Large intestine (tissue), 12 donors: ENCODE measurements at places on chromosomes 2 and 18. TPM values are rescaled to one million over a fixed set of nuclear protein-coding genes. Genes with fewer than 3 reads are reported as not detected.

GRCh38 chr2:235937087-235937486, 231.1 kb downstream of the GBX2 start:
- no peak for DNase-seq

DNA sequence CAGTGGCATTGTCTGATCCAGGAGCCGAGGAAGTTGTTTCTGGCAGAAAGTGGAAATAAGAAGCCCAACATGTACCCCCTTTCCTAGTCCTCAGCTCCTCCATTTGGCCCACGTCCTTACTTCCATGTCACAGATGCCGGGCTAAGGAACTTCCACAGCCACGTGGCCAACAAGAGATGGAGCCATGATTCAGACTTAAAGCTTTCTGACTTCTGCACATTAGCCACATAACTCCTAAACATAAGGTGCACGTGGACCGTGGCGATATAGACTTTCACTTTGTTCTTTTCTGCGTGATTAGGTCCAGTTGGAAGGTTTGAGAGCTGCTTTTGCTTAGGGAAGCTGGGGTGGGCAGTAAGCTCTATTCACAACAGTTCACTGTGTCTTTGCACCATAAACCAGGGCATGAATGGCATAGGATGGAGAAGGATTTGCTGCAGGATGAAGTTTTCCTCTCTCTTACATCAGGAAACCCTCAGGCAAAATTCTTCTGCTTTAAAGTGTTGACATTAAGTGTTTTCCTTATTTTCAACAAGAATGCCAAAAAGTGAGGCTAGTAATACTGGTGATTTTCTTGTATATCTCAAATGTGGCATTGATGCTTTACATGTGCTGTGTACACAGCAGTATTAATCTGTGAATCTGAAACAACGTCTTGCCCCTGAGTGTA, 61.2 kb upstream of the RBM44 start:
- no peak for DNase-seq

DNA sequence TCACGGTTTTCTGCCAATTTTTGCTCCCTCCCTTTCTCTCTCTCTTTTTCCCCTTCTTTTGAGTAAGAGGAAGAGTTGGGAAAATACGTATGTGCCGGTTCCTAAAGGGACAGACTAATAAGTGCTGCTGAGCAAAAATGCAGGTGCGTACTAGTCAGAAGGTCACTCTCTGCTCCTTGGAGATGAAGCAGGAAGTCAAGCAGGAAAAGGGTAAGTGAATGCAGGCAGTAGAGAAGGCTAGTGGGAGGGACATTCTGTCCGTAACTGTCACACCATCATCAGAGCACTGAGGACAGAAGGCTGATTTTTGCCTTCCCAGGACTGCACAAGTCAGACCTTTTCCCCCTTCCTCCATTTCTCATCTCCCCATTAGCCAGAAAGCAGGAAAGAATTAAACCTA, 105.7 kb downstream of the CDH2 start:
- no peak for DNase-seq

GRCh38 chr18:68784071-68784470, 13.8 kb upstream of the CCDC102B start:
- no peak for DNase-seq

DNA sequence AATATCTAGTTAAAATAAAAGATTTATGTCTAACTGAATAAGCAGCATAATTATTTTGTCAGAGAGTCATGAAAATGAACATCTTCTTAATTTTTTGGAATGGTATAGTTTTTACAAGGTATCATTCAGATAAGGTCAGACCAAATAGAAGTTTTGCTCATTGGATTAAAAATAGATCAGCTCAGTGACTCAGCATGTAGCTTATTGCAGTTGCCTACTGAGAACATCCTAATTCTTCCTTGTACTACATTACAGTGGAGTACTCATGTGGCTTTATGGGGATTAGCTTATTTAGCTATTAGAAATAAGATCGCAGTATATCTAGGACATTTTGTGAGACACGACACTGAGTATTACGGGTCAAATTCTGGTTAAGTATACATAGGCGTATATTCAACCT, 38.2 kb upstream of the PPM1B start:
- no peak for DNase-seq

GRCh38 chr18:74876630-74877243, 279.1 kb downstream of the ZNF407 start:
- DNase-seq: no peak

DNA sequence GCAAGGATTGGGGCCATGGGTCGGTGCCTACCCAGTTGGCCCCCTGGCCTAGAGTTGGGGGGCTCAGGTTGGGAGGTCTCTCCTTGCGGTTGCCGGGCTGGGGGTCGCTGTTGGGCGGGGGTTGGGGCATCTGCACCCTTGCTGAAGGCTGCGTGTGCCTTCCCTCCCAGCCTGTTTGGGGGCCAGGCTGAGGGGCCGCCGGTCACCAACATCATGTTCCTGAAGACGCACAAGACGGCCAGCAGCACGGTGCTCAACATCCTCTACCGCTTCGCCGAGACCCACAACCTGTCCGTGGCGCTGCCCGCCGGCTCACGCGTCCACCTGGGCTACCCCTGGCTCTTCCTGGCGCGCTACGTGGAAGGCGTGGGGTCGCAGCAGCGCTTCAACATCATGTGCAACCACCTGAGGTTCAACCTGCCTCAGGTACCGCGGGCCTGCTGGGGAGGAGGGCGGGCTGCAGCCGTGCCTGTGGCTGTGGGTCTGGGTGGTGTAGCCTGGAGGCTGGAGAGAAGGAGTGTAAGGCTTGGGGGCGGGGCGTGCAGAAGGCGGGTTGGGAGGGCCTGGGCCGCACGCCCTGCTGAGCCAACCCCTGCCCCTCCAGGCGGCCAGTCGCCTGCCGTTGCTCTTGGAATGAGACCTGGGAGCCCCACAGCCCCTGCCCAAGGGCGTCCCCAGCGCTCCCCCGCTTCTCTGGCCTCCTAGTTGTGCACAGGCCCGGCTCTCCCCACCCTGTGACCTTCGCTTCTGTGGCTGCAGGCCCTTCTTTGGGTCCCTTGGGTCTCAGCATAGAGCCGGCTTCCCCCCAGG, 7.2 kb upstream of the NEU4 start:
- DNase-seq: no peak

GRCh38 chr18:13558790-13559189, 167.6 kb downstream of the FAM210A start:
- DNase-seq: no peak

DNA sequence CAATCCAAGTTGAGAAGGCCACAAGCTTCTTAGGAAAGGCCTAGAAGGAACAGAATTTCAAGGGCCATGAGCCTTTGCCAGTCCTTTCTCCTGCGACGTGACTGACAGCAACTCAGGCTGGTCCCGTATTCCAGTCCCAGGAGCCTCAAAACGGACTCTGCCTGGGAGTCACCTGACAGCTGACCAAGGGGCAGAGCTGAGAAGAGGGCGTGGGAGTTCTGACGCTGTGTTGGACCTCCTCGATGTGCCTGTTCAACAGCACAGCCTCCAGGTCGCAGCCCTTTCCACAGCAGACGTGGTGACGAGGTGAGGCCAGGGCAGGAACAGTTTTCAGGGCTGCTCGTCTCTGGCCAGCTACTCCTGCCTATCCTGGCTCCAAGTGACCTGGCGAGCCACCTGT, 37.6 kb downstream of the CENPO start:
- DNase-seq: peak; percentile 81

GRCh38 chr2:102839668-102840388, 78.0 kb downstream of the TMEM182 start:
- no peak for DNase-seq

- DNase-seq: no peak
Observed at GRCh38 chr2:60538101-60538500, 15.4 kb downstream of the BCL11A start.

DNA sequence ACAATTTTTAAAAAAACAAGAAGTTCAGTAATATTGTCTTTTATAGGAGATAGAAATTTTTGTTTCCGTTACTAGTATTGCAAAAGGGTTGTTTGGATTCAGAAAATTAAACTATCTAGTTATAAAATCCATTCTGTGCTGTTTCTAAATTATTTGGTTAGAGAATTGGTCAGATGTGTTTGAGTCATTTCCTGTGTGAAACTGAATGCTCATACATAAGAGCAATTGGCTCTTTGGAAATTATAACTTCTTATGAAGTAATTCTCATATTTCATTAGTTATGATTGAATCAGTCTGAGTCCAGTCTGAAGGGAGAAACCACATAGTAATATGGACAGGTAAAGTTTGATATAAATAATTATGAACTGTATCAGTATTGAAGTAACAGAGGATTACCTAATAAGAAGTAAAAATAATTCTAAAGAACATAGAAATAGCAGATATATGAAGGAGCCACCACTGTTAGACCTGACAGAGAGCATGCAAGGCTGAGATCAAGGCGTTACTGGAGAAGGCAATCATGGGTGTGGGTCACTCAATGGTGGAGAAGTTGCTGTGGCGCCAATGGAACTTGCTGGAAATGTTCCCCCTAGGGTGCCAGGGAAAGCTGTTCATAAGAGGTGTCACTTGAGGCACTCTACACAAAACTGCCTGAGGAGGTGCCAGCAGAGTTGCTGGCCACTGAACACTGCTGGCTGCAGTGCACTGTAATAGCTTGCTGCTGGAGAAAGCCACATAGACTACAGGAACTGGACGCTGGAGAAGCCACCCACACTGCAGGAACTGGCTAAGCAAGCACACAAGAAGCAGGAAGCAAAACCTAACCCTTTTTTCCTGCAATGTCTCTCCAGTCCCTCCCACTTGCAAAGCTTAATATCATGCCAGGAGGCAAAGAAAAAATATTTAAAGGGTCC, 18.0 kb upstream of the FAP start:
- DNase-seq: no peak

DNA sequence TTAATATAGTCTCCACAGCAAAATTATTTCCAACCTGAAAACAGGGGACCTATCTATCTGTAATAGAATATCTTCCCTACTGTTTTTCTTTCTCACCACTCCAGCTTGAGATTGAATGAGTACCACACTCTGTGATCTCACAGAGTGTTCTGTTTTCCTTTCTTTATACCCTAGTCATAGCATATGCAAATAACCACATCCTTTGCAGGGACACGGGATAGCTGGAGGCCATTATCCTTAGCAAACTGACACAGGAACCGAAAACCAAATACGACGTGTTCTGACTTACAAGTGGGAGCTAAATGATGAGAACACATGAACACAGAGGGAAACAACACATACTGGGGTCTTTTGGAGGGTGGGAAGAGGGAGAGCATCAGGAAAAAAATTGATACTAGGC, 224.7 kb downstream of the SLC8A1 start:
- no peak for DNase-seq

GRCh38 chr2:182379241-182379640, 47.6 kb downstream of the PDE1A start:
- peak; percentile 13 for DNase-seq

GRCh38 chr2:190574169-190574568, 39.6 kb upstream of the NEMP2 start:
- DNase-seq: no peak

- DNase-seq: no peak
Observed at GRCh38 chr2:147348931-147349555, 495.8 kb upstream of the ACVR2A start.

DNA sequence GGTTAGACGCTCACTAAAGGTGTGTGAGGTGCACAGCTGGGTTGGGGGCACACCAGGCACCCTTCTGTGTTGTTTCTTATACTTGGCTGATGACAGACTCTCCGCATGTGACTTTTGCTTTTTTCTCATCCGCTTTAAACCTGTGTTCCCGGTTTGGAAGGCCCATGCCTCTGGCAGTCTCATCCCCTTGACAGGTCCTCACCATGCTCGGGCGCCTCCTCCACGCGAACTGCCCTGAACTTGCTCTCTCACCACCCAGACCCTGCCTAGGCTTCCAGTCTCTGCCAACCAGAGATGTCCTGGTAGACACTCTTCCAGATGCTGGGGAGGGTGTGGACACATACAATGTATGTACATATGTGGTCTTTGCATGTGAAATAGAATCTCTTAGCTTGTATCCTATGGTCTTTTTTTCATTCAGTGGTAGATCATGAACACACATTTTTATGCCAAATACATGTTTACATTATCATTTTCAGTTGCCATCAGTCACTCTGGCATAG, 79.8 kb downstream of the LIMS1 start:
- DNase-seq: no peak

GRCh38 chr2:40138314-40138713, 313.6 kb downstream of the SLC8A1 start:
- no peak for DNase-seq

- DNase-seq: no peak
Observed at GRCh38 chr2:176467595-176467994, 198.4 kb downstream of the MTX2 start.

- peak; percentile 66 for DNase-seq
Observed at GRCh38 chr2:201220102-201220570, 37.2 kb downstream of the CASP10 start.

- no peak for DNase-seq
Observed at GRCh38 chr2:166104773-166105172, 23.0 kb downstream of the SCN1A start.

DNA sequence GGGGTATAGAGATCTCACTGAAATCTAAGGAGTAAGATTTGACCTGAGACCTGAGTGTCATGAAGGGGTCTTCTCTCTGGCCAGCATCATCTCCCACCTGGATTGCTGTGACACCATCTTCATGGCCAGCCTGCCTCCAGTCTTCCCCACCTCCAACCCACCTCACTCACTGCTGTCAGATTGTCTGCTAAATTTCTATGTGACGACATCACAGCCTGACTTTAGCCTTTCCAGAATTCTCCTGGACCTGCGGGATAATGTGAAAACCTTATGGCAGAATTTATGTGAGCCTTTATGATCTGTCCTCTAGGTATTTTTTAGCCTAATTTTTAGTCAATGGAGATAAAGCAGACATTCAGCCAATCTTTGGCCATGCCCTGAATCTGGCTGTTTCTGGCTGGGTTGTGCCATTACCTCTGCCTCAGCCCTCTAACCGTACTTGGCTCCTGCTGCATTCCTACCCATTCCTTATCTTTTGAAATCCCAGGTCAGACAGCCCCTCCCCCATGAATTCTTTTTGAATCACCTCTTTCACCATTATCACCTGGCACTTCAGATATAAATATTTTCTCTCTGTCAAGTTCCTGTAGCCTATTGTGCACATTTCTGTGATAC, 66.4 kb upstream of the MMADHC start:
- no peak for DNase-seq

The MMADHC gene
- 98.1 TPM for polyA plus RNA-seq

The COL3A1 gene
- polyA plus RNA-seq: 1,077 TPM

The CD302 gene
- polyA plus RNA-seq: 42.7 TPM

The ITGA6 gene
- 75.8 TPM for polyA plus RNA-seq

The SUMO1 gene
- polyA plus RNA-seq: 108 TPM

The SERPINB3 gene
- polyA plus RNA-seq: not detected

The IL36B gene
- polyA plus RNA-seq: not detected

The B3GNT2 gene
- 23.9 TPM for polyA plus RNA-seq

The GRP gene
- polyA plus RNA-seq: 3.4 TPM

The TRIM43 gene
- polyA plus RNA-seq: not detected

The KLHL41 gene
- polyA plus RNA-seq: 5.1 TPM

The PRSS56 gene
- not detected for polyA plus RNA-seq

The GALNT3 gene
- 68.2 TPM for polyA plus RNA-seq
